ENCODE measurements at places on chromosomes 7 and 10.

GRCh38 chr7:101502466-101503098 lies 126.5 kb downstream of the MYL10 start:
- no peak for DNase-seq

DNA sequence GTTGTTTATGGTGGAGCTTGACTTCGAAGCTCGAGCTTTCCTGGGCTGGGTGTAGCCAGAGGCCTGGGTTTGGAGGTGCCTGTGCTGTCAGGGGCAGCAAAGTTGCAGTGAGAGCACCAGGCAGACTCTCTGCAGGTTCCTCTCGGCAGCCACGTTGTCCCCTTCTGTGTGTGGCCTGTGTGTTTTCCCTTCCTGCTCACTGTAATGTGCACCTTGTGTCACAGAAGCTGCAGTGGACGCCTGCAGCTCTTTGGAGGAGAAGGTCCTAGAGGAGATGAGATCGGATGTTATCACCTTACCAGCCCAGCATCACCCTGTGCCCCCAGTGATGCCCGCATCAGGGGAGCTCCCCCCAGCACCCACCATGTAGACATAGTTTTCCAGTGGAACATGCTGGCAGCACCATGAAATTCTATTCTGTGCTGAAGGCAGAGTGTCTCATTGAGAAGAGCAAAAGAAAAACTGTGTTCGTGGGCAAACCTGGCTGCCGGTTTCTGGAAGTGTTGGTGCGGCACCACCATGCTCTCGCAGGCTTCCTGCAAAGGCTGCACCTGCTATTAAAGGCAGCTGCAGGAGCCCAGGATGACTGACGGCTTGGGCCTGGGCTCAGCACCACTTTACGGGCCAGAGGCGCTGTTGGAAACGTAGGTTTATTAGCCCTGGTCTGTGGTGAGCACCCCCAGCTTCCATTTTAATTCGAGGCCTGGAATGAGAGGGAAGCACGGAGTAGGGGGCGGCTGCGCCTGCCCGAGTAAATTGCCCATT lies 609.8 kb upstream of the FOXK1 start:
- no peak for DNase-seq

- DNase-seq, result no peak
These were observed 173.4 kb downstream of the IMMP2L start for GRCh38 chr7:111388912-111389311.

GRCh38 chr10:21519941-21520436 lies 5.5 kb downstream of the SKIDA1 start:
- no peak for DNase-seq

GRCh38 chr7:116138202-116138801 lies 72.0 kb upstream of the TES start:
- no peak for DNase-seq
